ENCODE measurements at places on chromosomes 1 and 21.

- DNase-seq = no peak
Observed at GRCh38 chr1:29711582-29712283, 475.4 kb downstream of the PTPRU start.

GRCh38 chr1:229344937-229345684 lies 2.3 kb upstream of the CCSAP start:
- DNase-seq = no peak

DNA sequence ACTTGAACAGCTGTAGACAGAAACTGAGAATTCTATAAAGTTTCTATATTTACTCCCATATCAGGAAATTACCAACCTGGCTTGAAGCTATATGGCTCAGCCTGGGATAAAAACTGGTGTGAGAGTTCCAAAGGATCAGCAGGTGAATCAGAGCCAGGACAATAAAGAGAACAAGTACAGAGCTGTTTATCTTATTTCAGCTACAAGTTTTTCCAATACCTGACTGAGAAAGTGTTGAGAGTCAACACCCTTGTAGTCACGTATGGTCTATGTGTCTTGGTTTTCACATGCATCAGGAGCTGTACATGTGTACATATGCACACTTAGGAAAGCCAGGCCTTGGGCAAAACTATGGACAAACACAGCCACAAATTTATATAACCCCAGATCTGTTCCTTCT lies 40.7 kb upstream of the CXADR start:
- DNase-seq = no peak

GRCh38 chr1:241838897-241839296 lies 9.1 kb upstream of the EXO1 start:
- DNase-seq = no peak

DNA sequence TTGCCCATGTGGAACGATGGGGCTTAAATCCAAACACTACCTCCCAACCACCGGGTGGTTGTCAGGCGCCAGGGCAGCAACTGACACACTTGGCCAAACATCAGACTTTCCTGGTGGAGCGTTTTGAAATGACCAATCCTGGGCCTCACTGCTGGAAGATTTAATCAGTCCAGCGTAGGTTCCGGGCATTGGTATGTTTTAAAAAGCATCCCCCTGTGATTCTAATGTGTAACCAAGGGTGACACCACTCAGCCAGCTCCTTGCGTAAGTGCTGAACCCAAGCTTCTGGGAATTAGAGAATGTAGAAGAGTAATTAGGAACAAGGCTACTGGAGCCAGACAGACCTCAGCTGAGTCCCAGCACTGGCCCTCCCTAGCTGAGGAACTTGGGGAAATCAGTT lies 44.8 kb upstream of the KAZN start:
- DNase-seq = no peak

GRCh38 chr1:192869308-192869940 lies 60.6 kb downstream of the RGS2 start:
- no peak for DNase-seq

- DNase-seq = no peak
Observed at GRCh38 chr1:243587823-243588560, 262.1 kb downstream of the AKT3 start.

- DNase-seq = no peak
Observed at GRCh38 chr1:39275836-39276507, 71.5 kb downstream of the MACF1 start.

- peak; percentile 87 for DNase-seq
Observed at GRCh38 chr1:41313661-41314131, 47.5 kb upstream of the FOXO6 start.

- no peak for DNase-seq
Observed at GRCh38 chr21:46349134-46349760, 25.3 kb downstream of the PCNT start.

- no peak for DNase-seq
Observed at GRCh38 chr1:99758073-99758511, 8.3 kb downstream of the FRRS1 start.

GRCh38 chr21:38777015-38777414 lies 28.7 kb upstream of the ETS2 start:
- DNase-seq = no peak

DNA sequence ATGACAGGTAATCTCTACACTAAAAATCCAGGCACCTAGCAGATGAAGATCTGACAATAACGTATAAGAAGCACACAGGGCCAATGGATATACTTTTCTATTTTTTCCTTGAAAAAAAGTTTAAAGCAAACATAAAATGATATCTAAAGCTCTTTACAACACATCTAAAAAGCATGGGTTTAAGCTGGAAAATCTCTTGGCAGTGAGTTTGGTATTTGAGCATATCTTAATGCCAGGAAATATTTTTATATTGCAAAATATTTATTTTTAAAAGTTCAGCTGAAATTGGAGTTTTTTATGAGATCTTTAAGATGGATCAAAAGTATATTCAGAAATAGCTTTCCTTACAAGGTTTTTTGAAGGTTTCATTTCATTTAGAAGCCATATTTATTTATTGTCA lies 40.5 kb downstream of the SLC5A9 start:
- no peak for DNase-seq

DNA sequence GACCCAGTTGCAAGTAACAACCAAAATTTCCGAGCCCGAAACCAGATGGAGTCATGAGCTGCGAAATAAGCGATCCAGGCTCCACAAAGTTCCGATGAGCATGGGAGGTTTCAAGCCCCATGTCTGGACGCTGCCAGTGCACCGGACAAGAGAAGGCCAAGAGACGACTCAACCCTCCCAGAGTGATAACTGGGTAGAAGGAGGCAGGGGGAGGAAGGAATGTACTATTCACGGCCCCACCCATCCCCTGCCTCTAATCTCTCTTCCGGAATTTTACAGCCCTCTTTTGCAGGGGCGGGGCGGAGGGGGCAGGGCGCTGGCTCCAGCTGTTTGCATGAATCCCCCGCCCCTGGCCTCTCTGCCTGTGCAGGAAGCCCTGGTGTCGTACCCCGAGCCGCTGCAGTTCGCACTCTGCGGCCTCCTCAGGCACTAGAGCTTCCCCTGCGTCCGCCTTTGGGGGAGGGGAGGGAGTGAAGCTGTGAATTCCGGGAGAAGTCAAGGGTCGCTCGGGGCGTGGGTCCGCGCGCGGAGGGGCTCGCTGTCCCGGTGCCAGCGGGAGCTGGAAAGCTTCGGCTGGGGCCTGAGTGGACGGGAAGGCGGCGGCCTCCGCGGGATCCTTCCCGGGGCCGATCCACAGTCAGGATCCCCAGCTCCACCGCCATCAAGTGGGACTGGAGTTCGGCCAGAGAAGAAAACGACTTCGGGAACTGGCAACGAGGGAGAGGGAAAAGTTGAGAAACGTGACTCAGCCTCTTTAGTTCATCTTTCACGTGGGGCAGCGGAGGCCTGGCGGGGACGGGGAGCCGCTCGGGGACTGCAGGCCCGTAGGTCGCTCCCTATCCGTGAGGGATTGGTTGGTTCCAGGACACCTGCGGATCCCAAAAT lies 6.3 kb upstream of the PTP4A2 start:
- peak; percentile 99 for DNase-seq
